Tibial nerve (tissue), 4 donors: ENCODE measurements at places on chromosomes 13 and 19. TPM values are rescaled to one million over a fixed set of nuclear protein-coding genes. Genes with fewer than 3 reads are reported as not detected.
A peak's percentile ranks its signal among the peaks of the same experiment; 100 is the strongest.

DNA sequence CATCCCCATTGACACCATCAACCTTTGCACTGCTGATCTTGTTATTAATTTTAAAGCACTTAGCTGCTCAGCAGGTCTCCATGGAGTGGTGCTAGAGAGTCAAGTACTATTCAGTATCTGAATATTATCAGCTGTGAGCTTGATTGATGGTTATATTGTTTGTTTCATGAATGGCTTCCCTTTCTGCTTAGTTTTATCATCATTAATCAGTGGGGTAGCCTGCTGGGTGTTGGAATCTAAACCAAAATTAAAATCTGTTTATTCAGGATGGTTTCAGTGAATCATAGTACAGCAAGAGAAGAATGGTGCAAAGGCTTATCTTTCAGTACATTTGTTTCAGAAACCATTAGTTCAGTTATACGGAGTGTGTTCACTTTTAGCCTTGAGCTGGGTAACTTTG, 42.5 kb upstream of the SCEL start:
- no peaks in the 10 kb centered on the region for H3K27me3 ChIP-seq
- no peaks in the 10 kb centered on the region for H3K4me1 ChIP-seq
- H3K4me3 ChIP-seq, result no peak overlapping the region
- no peaks in the 10 kb centered on the region for H3K36me3 ChIP-seq
- no peak overlapping the region for H3K27ac ChIP-seq

GRCh38 chr13:55615081-55615480, 1525.6 kb upstream of the PRR20A start:
- DNase-seq, result no peak
- H3K27me3 ChIP-seq, result no peaks in the 10 kb centered on the region
- no peaks in the 10 kb centered on the region for H3K36me3 ChIP-seq
- no peak overlapping the region for H3K4me3 ChIP-seq

DNA sequence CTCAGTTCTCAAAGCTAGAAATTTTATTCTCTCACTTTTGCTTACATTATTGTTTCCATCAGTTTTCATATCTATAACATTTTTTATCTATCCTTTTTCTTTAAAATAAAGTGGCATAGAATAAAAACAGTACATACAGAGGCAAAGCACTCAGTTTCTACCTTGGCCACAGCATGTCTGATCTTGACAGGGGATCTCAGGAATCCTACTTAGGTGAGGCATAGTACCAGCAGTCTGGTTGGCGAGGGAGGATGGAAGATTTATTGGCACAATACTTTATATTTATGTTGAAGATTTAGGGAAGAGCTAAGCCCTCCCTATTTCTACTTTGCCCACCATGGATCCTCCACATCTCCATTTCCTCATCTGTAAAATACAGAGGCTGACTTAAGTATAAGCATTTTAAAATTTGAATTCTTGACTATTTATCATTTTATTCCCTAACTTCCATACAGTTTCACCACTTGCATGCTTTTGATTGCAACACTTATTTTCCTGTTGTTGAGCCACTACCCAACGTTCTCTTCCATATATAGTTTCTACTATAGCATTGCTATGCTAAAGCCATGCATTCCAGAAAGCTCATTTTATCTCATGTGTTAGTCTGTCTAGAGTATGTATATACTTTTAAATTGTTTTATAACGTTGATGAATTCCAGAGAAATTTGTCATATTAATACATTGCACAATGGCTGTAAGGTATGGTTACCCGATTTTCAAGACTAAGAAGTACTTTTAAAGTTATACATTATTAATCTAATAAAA, 506.7 kb downstream of the KCTD12 start:
- no peak overlapping the region for H3K4me3 ChIP-seq
- no peaks in the 10 kb centered on the region for H3K4me1 ChIP-seq
- H3K27me3 ChIP-seq, result no peaks in the 10 kb centered on the region
- no peak for DNase-seq
- no peaks in the 10 kb centered on the region for H3K36me3 ChIP-seq
- no peak overlapping the region for H3K27ac ChIP-seq

The ATCAY gene
- not detected for total RNA-seq

- no peak for DNase-seq
- H3K4me1 ChIP-seq, result peaks cover 7% of the 10 kb centered on the region
- H3K27me3 ChIP-seq, result no peaks in the 10 kb centered on the region
- peak overlapping the region; percentile 93 for H3K27ac ChIP-seq
- H3K4me3 ChIP-seq, result peak overlapping the region; percentile 95
- no peaks in the 10 kb centered on the region for H3K36me3 ChIP-seq
Observed at GRCh38 chr13:42040730-42041010, 7.8 kb upstream of the DGKH start.

GRCh38 chr19:31578326-31578725, 229.1 kb upstream of the TSHZ3 start:
- no peak overlapping the region for H3K4me3 ChIP-seq
- H3K4me1 ChIP-seq, result no peaks in the 10 kb centered on the region
- H3K27me3 ChIP-seq, result no peaks in the 10 kb centered on the region

GRCh38 chr13:30535046-30535445, 69.3 kb upstream of the HMGB1 start:
- H3K27ac ChIP-seq, result no peak overlapping the region
- H3K36me3 ChIP-seq, result no peaks in the 10 kb centered on the region
- H3K4me3 ChIP-seq, result no peak overlapping the region
- H3K27me3 ChIP-seq, result no peaks in the 10 kb centered on the region
- no peaks in the 10 kb centered on the region for H3K4me1 ChIP-seq
- no peak for DNase-seq

The TEX101 gene
- not detected for total RNA-seq

- H3K27ac ChIP-seq, result no peak overlapping the region
- H3K36me3 ChIP-seq, result no peaks in the 10 kb centered on the region
- H3K4me3 ChIP-seq, result no peak overlapping the region
- DNase-seq, result no peak
- no peaks in the 10 kb centered on the region for H3K4me1 ChIP-seq
Observed at GRCh38 chr19:41166944-41167804, 25.8 kb upstream of the CYP2S1 start.

- no peak for DNase-seq
- H3K27me3 ChIP-seq, result no peaks in the 10 kb centered on the region
- H3K4me3 ChIP-seq, result no peak overlapping the region
Observed at GRCh38 chr13:80361883-80362327, 21.0 kb upstream of the SPRY2 start.
